ENCODE measurements at places on chromosomes 12 and 14.

GRCh38 chr14:102633906-102634595, 41.6 kb downstream of the RCOR1 start:
- no peak for DNase-seq

GRCh38 chr14:77339407-77339806, 18.6 kb downstream of the GSTZ1 start:
- no peak for DNase-seq

- no peak for DNase-seq
Measured at GRCh38 chr12:96587691-96588090, 98.3 kb downstream of the CFAP54 start.

DNA sequence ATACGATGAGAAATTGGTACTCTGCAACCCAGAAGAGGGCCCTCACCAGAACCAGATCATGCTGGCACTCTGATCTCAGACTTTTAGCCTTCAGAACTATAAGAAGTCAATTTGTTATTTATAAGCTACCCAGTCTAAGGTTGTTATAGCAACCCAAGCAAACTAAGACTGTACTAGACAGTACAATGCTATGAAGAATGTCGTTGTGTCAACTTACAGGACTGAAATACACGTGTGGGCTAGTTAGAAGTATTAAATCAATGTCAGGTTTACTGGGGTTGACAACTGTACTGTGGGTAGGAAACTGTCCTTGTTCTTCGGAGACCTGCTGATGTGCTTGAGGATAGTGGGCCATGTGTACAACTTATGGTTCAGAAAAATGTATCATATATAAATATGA, 19.7 kb downstream of the DUSP16 start:
- no peak for DNase-seq

DNA sequence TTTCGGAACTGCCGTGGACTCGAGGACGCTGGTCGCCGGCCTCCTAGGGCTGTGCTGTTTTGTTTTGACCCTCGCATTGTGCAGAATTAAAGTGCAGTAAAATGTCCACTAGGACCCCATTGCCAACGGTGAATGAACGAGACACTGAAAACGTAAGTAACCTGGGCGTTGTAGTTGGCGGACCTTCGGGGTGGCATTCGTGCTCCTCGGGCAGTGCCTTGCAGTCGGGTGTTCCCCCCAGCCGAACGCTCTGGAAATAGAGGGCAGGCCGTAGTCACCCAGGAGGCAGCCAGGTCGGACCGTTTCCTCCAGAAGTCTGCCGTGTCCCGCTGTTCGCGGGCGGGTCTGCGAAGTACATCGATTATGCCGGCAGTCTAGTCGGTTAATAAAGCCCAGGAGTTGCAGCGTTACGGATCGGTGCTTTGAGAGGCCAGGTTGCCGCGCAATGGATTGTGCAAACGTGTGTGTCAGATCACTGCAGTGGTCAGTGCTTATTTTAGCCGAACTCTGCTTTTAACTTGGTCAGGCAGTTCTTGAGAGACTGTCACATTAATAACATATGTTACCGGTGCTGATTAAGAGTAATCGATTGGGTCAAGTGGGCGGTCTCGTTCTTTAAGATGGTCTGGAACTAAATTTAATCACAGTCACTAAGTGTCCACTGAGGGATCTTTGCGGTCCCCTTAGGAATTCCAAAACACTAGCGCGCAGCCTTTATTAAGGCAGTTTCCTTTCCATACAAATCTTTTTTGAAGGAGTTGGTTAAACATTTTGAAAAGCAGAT, 906 bp downstream of the MARK3 start:
- peak; percentile 51 for DNase-seq

DNA sequence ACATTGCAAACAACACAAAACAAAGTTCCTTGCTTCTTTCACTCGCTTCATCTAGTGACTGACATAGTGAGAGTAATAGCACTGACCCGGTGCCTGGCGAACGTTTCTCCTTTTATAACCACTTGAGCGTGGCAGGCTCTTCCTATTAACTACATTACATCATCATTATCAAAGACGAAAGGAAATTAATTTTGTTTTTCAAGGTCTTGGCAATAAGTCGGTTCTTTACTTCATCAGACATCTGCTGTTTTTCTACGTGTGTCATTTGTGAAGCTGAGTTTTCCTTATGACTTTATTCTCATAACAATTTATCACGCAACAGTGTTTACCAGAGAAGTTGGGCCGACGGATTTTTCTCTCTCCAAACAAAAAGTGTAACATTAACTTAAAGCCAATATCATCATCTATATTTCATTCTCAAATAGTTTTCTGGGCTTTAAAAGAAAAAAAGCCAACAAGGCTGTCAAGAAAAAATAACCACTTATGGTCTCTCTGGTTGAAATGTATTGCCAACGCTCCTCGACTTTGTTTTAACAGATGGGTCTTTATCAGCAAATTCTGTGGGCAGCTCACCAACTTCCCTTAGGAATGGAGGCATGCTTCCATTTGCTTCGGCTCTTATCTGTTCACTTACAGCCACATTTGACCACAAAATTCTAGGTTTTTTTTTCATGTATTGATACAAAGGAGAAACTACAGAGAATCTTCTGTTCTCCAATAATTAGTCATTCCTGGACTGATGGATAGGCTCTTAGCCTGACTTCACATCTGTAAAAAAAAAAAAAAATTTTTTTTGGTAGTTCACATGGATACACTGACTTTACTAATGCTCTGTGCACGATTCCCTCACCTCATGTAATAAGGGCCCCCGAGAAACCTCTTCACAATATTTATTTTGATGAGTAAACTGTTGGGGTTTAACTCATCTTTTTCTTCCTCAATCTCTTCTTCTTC, 97.1 kb upstream of the CDKN3 start:
- no peak for DNase-seq

DNA sequence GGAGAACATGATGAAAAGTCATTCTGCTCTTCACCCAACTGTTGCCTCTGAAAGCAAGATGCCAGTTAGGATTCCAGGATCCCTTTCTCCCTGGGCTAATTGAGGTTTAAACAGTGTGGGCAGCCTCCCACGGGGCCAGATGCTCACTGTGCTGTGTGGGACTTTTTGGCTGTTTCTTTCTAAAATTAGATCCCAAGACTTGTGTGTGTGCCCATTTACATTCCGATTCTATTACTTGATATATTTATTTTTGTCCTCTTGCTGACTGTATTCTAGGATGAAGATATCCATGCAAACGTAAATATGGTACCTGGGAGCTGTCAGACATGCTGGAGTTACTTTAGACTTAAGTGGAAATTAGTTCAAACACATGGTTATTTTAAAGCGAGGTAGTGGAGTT, 6.2 kb downstream of the IFT43 start:
- no peak for DNase-seq

DNA sequence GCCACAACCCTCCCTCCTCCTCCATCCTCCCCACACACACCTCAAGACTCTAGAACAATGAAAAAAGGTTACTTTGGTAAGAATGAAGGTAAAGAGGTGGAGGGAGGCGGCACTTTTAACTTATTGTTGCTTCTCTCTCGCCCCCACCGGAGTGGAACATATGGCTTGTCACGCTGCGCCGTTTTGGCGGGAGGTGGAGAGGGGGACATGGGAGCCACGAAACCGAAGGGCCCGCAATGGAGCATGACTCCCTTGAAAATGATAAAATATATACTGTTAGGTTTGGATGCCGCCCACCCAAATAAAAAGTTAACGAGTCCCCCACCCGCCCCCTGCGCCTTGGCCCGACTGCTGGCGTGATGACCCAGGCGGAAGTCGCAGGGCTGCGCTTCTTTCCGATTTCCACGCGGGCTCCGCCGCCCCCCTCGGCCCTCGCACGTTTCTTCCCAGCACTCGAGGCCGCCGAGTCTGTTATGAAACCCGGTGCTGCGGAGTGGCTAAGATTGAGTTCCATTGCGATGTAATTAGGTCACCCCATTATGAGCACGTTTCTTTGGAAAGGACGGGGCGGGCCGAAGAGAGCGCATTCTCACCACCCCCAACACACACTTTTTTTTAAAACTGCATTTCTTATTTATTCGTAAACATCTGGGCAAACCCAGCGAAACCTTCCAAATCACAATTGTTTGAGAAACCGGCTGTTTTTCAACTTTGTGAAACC, 1.4 kb upstream of the ZFP36L1 start:
- DNase-seq: peak; percentile 54

DNA sequence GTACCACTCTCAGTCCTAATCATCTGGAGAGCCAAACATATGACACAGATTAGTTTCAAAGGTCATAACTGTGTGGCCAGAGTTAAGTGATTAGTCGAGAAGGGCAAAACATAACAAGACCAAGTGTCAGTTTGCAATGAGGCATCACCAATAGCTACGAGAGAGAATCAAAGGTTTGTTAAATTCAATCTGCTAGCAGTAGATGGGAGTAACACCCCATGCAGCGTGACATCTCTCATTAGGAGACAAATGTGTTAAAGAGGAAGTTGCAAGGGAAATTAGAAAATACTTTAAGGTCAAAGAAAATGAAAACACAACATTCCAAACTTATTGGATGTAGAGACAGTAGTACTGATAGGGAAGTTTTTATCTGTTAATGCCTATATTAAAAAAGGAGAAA, 135.7 kb upstream of the SYT10 start:
- DNase-seq: no peak

DNA sequence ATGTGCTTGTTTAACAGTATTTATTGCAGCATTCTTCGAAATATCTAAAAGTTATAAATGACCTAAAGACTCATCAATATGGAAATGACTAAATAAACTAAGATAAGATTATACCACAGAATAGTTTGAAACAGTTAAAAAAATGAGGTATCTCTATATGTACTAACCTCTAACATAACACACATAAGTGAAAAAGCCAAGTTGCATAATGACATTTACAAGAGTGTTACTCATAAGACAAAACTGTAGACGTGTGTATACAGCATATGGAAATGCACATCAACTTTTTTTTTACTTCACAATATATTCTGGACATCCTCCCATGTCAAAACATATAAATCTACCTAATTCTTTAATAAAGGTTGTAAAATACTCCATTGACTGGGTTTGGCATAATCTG, 22.8 kb downstream of the CPM start:
- no peak for DNase-seq

DNA sequence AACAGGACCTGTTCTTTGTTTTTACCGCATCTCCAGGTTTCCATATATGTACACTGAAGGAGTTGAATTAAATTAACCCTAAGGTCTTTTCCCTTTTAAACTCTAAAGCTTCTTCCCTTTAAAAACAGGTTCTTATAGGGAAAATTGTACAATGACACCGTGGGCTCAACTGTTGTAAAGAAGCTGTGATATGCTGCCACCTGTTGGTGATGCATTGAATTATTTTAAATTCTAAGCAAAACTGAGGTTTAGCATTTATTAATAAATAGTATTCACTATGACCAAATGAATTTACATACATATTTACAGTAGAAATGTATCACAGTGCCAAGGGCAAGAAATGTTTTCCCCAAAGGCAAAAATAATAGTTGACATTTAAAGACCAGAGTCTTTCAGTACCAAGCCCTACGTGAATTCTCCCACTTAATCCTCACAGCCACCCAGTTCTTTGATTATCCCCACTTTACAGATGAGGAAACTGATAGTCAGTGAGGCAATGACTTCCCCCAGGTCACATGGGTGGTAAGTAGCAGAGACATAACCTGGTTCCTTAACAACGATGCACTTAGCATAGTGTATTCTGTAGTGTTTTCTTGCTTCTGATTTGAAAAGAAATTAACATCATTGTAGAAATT, 35.7 kb upstream of the TMEM263 start:
- DNase-seq: peak; percentile 22

GRCh38 chr12:13161172-13161571, 35.4 kb upstream of the EMP1 start:
- DNase-seq: no peak

- no peak for DNase-seq
Measured at GRCh38 chr12:20342111-20342510, 26.2 kb upstream of the PDE3A start.

DNA sequence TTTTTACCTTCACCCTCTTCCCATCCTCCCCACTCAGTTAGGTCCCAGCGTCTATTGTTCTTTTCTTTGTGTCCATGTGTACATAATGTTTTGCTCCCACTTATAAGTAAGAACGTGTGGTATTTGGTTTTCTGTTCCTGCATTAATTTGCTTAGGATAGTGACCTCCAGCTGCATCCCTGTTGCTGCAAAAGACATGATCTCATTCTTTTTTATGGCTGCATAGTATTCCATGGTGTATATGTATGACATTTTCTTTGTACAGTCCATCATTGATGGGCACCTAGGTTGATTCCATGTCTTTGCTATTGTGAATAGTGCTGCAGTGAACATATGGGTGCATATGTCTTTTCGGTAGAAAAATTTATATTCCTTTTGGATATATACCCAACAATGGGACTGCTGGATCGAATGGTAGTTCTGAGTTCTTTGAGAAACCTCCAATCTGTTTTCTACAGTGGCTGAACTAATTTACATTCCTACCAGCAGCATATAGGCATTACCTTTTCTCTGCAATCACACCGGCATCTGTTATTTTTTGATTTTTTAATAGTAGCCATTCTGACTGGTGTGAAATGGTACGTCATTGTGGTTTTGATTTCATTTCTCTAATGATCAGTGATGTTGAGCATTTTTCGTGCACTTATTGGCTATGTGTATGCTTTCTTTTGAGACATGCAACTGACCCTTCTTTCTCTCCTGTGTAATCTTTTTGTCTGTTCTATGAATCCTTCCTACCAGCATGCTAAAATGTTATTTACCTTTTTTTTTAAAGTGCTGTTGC, 279.7 kb upstream of the AMIGO2 start:
- no peak for DNase-seq

DNA sequence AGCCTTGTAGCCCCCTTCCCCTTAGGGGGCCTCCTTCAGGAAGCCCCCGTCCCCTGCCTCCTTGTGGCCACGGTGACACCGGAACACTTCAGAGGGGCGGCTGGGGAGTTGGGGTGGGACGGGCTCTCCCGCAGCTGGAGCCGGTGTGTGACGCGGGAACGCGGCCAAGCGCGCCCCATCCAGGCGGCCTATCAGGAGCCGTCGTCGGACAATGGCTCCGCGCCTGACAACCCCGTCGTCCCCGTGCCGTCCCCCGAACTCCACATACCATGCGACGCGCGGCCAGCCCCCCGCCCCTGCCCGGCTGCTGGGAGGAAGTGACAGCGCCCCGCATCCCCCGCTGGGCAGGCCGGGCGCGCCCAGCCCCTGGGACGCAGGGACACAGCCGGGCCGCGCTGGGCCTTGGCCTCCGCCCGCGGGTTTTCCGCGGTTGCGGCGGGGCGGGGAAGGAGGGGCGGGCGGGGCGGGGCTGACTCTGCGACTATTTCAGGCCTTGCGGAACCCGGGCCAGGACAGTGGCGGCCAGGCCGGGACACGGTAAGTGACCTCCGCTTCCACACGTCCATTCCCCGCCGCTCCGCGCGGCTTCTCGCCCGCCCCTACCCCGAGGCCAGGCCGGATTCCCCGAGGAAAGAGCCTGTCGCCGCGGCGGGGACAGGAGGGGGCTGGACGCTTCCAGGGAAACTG, at the start of gene TNFAIP2:
TSS of gene TNFAIP2 (plus strand) at position 515 of the 687 bp plus-strand sequence. CDS start 2,997 bp downstream, outside the sequence.
- DNase-seq: peak; percentile 63

- no peak for DNase-seq
Measured at GRCh38 chr12:113116875-113117274, 18.7 kb downstream of the RASAL1 start.
